Metanephros (tissue), 2 donors: ENCODE measurements at places on chromosomes 5 and 9. TPM values are rescaled to one million over a fixed set of nuclear protein-coding genes. Genes with fewer than 3 reads are reported as not detected.

The OMD gene
- total RNA-seq, result 4.1 TPM

The SEC16A gene
- total RNA-seq, result 48.1 TPM

The UGT3A1 gene
- total RNA-seq, result 34.4 TPM

The ARID3C gene
- 0.12 TPM for total RNA-seq

The PNPLA7 gene
- 4.3 TPM for total RNA-seq
